ENCODE measurements at places on chromosomes 6 and 20.

- DNase-seq: no peak
Measured at GRCh38 chr20:46689754-46690085, 476 bp upstream of the TP53RK start.

DNA sequence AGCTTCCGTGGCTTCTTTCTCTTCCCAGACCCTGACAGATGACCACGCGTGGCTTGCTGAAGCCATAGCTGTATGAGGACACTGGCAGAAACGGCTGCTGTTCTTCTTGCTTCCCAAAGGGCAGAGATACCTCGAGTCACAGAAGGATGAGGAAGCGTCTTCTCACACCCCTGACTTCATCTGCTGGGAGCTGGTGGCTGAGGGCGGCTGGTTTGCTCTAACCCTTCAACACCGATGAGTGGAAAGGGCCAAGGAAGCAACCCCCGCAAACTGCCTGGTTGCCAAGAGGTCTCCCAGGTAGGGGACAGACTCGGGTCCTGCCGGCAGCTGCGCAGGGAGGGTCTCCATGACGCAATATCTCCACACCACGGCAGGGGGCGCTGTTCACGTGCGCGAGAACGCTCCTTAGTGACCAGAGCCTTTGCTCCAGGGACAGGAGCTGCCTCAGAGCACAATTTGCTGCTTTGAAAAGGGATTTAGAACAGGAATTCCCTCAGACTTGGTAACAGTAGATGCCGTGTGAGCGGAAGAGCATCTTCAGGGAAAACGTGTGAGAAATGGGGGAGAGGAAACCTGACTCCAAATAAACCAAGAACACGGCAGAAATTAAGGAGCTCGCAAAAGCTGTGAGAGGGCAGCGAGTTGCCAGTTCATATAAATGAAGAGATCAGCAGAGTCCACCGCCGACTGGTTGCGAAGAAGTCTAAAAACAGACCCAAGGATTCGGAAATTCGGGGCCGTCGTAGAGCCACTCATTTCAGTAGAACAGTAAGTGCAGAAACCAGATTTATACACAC is 80.2 kb downstream of the ERMARD start:
- DNase-seq: peak; percentile 65

- peak; percentile 62 for DNase-seq
Measured at GRCh38 chr20:49276161-49276960, 1.5 kb downstream of the ZNFX1 start.

- no peak for DNase-seq
Measured at GRCh38 chr6:164037171-164037870, 622.8 kb downstream of the QKI start.

GRCh38 chr20:58742668-58743566 is 50.3 kb downstream of the NPEPL1 start:
- DNase-seq: no peak

DNA sequence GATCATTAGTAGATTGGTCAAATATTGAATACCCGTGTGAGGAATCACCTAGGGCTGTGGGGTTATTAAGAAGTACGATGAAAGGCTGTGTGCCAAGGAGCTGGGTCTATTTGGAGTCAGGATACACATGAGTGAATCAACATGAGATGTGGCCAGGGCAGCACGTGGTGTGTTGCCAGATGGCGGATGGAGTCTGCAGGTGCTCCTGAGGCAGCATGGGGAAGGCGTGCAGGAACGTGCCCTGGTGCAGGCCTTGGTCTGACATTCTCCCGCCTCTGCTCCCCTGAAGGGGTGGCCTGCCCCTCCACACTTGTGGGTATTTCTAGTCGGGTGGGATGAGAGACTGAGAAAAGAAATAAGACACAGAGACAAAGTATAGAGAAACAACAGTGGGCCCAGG is 39.0 kb upstream of the SLC22A1 start:
- DNase-seq: no peak

- no peak for DNase-seq
Measured at GRCh38 chr6:166757232-166758135, 130.4 kb upstream of the RPS6KA2 start.

- peak; percentile 85 for DNase-seq
Measured at GRCh38 chr6:68575765-68576439, 59.2 kb upstream of the ADGRB3 start.

DNA sequence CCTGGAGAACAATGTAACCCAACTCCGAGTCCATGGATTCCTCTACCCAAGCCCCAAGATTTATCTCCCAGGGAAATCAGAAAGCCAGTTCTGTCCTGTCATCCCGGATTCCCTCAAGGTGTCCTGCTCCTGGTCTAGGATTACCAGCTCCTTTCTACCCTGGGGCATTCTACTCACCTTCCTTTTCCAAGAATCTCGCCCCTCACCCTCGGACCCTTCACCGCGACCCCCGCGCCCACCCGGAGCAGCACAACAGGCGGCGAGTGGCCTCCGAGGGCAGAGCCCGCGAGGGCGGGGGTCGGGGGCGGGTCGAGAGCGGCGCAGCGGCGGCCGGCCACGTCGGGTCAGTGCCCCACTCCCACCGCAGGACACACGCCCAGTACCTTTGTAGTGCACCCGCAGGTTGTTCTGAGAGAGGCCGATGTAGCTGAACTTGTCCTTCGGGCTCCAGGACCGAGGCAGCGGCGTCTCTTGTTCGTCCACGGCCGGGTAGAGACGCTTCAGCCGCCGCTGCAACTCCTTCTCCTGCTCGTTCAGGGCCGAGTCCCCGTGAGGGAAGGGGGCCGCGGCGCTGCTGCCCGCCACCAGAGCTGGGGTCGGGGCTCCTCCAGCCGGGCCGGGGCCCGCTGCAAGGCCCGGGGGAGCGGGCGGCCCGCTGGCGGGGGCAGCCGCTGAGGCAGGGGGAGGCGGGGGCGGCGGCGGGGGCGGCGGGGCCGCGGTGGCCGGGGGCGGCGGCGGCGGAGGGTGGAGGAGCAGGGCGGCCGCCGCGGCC is 897 bp downstream of the RANBP9 start:
- no peak for DNase-seq

DNA sequence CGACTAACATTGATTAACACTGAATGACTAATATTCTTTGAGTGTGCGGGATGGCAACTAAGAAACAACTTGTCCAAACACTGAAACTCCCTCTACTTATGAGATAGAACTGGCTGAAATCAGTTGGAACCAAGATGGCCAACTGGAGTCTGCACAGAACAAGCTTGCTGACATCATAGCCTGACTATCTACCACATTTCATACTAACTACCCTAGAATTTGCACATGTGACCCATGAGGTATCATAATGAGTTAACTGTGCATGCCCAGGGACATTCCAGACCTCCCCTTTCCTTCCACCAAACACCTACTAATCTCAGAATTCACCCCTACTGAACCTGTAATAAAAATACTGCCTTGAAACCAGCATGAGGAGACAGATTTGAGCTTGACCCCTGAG is 43.2 kb downstream of the PHIP start:
- no peak for DNase-seq

DNA sequence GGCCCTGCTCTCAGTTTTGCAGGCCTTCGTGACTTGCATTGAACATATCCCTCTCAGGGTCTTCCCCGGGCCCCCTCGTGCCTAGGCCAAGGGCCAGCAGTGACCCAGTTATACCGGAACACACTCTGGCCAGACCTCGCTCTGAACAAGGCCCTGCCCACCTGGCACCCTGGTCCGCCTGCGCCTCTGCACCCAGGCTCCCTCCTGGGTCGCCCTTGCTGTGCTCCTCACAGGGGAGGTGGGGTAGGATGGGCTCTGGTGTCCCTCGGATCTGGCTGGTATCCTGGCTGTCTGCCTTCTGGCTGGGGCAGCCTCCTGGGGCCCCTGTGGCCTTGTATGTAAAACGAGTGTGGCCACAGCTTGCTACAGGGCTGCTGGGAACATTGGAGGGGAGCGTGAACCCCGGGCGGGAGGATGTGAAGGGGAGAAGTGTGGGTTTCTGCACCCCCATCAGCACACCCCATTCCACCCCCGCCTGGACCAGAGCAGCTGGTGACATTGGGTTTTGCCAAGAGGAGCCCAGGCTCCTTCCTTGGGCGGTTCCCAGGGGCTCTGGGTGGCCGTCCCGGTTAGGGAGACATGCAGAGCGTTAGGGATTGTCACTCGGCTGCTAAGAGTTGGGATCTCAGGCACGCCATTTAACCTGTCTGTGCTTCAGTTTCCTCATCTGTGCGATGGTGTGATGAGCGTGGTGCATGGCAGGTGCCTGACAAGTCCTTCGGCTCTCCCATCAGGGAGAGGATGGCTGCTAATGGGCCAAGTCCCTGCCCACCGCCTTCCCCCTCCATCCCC is 17.5 kb downstream of the SRC start:
- no peak for DNase-seq

- peak; percentile 87 for DNase-seq
Measured at GRCh38 chr6:109296971-109297372, 85.3 kb downstream of the CD164 start.

DNA sequence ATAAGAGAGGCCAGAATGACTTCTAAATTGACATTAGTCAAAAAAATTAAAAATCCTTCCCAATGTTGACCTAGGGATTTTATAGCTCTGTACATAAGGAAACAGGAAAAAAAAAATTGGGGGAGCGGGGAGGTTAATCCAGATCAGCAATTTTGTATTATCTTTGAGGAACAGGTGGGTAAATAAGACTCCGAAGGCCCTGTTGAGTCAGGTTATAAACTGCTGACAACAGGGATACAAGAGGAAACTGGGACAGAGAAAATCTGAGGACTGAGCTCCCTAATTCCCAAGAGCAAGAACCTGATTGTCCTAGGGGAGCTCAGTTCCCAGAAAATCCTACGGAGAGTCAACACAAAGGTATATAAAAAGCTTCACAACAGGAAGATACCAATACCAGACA is 26.8 kb upstream of the CRIP3 start:
- peak; percentile 93 for DNase-seq

- DNase-seq: no peak
Measured at GRCh38 chr6:156767603-156768467, 9.3 kb upstream of the ARID1B start.

- no peak for DNase-seq
Measured at GRCh38 chr6:30071081-30071818, 4.3 kb downstream of the PPP1R11 start.

GRCh38 chr6:84657486-84657885 is 106.9 kb downstream of the TBX18 start:
- no peak for DNase-seq

- DNase-seq: no peak
Measured at GRCh38 chr6:36886950-36887618, 1.3 kb downstream of the C6orf89 start.

GRCh38 chr6:52312461-52312860 is 27.9 kb upstream of the MCM3 start:
- DNase-seq: no peak

DNA sequence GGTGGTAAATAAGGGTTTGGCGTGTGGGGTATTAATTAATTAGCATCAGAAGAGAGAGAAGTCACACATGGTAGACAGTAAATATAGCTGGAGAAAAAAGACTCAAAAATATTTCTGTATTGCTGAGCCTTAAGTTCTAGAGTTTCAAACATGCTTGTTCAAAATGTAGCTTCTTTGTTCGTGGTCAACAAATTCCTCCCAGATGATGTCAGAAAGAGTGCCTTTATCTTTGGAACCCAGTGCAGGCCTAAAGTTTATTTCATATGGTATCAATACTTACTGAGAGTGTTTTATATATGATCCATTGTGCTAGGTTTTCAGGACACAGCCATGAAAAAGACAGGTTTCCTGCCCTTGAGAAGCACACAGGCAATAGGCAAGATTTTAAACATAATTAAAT is 18.3 kb downstream of the MARCKS start:
- no peak for DNase-seq

GRCh38 chr20:37207171-37207570 is 27.8 kb upstream of the MROH8 start:
- DNase-seq: no peak

- DNase-seq: no peak
Measured at GRCh38 chr6:162082520-162082919, 645.0 kb downstream of the PRKN start.

- no peak for DNase-seq
Measured at GRCh38 chr6:156984178-156984738, 207.1 kb downstream of the ARID1B start.

- DNase-seq: no peak
Measured at GRCh38 chr6:27139756-27140579, 107.5 kb upstream of the PRSS16 start.

DNA sequence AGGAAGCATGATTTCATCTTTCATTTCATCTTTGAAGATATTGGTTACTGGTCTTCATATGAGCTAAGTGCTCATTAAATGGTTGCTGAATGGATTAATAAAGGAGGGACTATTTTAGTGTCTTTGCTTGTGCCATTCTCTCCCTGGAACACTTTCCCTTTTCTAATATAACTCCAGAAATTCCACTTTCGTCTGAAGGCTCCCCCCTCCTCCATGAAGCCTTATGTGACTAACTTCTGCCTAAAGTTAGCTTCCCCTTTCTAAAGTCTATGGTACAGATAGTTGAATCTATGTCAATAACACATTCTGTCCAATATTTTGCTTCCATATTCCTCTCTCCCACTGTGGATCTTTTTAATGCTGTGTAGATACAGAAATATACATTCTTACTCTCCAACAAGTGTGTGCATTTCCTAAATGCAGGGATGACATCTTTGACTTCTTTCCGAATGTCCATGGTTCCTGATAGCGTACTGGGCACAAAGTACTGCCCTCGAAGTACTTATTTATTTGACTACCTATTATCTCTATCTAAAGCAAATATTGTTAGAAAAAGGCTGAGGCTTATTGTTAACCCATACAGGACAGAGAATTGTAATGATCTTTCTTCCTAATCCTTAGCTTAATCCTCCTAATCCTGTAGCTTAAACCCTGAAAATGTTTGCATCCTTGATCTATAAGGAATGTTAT is 84.7 kb upstream of the ELOVL5 start:
- no peak for DNase-seq

- peak; percentile 79 for DNase-seq
Measured at GRCh38 chr6:43926634-43927531, 156.9 kb downstream of the VEGFA start.

GRCh38 chr6:165684333-165684732 is 21.3 kb upstream of the PDE10A start:
- DNase-seq: peak; percentile 63

GRCh38 chr6:3797231-3798054 is 45.9 kb upstream of the PXDC1 start:
- DNase-seq: no peak

GRCh38 chr20:57420571-57421252 is 29.5 kb downstream of the RBM38 start:
- DNase-seq: no peak

All from DMS153 (cell line).